ENCODE measurements at places on chromosomes 6 and 20.

GRCh38 chr6:101509536-101509935 is 116.0 kb downstream of the GRIK2 start:
- no peak for DNase-seq

DNA sequence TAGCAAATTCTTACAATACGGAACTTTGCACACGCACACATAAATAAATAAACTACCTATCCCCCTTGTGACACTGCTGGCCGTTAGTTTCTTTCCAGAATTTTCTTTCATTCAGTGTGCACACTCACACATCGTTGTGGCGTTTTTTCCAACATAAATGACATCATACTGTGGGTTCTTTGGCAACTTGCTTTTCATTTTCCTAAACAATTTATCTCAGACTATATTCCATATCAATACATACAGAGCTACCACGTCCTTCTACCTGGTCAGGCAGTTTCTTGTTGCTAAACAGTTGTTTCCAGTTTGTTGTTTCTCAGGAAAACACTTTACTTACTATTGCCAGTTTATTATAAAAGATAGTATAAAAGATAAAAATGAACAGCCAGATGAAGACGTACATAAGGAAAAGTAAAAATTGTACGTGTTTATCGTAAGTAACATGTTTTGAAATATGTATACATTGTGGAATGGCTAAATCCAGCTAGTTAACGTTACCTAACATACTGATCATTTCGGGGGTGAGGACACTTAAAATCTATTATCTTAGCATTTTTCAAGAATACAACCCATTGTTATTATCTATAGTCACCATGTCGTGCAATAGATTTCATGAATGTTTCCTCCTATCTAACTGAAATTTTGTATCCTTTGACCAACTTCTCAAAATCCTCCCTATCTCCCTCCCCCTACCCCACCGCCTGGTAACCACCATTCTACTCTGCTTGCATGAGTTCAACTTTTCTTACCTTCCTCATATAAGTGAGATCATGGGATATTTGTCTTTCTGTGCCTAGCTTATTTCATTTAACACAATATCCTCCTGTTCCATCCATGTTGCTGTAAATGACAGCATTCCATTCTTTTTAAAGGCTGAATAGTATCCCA is 1.2 kb upstream of the TP53RK start:
- no peak for DNase-seq

GRCh38 chr20:46172455-46172854 is 54.3 kb downstream of the CD40 start:
- DNase-seq = no peak

- DNase-seq = no peak
These were observed 94.4 kb upstream of the MAP7 start for GRCh38 chr6:136644597-136644952.

GRCh38 chr20:53126185-53126584 is 154.0 kb downstream of the TSHZ2 start:
- DNase-seq = no peak

DNA sequence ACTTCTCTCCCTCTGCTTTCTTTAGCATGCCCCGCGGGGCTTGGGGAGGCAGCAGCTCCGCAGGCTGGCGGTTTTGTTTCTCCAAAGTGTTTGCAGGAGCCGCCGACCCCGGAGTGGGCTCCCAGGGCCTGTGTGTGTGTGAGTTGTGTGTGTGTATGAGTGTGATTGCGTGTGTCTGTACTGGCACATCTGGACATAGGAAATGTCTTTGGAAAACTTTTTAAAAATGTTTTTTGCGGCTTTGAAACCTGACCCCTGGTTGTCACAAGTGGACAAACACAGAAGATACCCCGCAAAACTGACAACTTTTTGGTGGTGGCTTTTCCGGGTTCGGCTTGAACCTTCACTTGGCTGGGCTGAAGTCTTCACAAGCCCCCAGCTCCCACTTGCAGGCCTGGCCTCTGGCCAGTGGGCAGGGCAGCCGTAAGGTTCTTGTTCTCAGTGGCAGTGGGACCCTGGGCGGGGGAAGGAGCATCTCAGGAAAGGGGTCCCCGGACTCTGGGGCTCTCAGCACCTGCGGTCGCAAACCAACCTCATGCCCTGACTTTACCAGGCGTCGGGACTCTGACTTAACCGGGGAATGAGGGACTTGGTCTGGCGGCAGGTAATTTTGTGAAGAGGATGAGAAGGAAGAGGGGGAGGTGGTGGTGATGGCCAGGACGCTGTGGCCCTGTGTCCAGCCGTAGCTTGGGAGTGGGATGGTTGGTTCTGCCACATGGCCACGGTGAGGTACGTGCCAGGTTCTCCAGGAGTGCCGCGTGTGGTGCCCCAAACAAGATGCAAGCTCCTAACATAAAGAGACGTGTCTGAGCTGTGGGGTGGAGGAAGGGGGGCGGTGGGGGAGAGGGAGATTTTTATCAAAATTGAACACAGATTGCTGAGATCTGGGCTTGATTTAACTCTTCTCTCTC is 619 bp downstream of the DAAM2 start:
- DNase-seq = no peak

DNA sequence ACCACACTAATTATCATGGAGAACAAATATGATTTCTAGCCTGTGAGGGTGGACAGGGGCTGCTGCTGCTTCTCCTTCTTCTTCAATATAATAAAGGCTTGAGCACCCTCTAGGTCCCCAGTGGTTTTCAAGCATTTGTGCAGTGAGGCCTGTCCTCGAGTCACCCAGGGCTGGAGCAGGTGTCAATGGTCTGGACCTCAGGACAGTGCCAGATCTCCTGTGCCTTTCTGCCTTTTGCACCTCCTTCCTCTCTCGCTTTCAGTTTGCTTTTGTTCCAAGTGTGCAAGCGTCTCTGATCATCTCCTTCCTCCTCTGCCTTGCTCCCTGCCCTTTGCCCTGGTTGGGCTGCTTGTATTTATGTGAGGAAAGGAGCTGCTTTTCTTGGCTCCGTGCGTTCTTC is 152.2 kb upstream of the SYNDIG1 start:
- no peak for DNase-seq

- no peak for DNase-seq
These were observed 105.9 kb downstream of the MYB start for GRCh38 chr6:135286962-135287538.

DNA sequence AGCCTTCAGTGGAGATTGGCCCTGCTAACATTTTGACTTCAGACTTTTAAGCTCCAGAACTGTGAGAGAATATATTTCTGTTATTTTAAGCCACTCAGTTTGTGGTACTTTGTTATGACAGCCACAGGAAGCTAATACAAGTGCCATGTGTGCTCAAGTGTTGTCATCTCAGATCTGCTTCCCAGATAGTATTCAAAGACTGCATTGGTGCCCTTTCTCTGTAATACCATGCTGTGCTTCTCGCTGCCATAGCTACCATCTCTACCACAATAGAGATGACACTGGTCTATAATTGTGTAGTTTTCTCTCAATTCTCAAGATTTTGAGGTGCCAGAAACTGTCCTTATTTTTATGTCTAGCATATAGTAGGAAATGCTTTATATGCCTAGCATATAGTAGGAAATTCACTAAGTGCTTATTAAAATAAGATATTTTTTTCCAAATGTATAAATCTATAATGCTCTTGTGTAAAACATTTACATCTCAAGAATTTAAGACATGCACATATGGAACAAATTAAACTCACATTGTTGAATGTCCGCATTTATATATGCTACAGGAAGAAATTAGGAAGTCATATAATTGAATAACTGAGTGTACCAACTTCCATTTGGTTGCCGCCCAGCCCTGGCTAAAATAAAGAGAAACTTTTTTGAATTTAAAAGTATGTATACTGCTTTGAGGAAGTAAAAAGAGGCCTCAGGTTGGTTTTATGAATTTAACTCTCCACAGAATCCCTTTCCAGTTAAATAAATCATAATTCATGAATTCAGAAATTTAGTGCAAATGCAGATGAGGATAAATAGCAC is 77.6 kb downstream of the TPBG start:
- DNase-seq = no peak

GRCh38 chr6:42418724-42419123 is 33.0 kb downstream of the TRERF1 start:
- DNase-seq = no peak

- no peak for DNase-seq
These were observed 113.5 kb downstream of the CDYL start for GRCh38 chr6:4889701-4890100.

DNA sequence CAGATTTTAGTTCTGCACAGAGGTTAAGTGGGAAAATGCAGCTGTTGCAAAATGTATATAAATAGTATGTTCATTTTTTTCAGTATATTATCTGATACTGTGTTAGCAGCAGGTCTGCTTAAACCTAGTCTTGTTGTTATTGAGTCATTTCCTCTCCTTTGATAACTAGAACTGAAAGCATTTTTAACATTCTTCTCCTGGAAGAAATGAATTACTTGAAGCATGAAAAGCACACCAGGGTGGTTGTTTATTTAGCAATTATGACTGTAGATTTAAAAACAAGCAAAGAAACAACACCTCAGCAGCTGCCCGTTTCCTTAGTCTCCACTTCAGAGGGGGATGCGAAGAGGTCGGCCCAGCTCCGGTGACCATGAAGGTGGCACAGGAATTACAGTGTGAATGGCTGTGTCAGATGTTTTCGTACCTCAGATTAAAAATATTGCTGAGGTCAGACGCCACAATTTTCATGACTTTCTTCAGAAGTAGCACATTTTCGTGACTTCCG is 53.5 kb downstream of the GOPC start:
- no peak for DNase-seq

- DNase-seq = peak; percentile 44
These were observed 197.0 kb downstream of the UTRN start for GRCh38 chr6:144482142-144482541.

DNA sequence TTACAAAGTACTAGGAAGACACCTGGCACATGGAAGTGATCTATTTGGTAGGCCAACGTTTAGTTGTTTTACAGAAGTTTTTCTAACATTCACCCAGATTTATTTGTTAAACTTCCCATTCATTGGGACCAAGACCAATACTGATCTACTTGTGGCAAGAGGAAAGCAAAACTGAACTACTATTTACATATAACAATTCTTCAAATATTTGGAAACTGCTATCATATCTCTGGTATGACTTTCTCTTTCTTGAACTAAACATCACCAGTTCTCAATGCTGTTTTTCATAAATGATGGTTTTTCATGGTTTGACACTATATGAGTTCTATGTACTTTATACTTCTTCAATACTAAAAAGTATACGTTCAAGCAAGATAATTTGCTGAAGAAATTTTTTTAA is 189.2 kb downstream of the ASCC3 start:
- DNase-seq = no peak

DNA sequence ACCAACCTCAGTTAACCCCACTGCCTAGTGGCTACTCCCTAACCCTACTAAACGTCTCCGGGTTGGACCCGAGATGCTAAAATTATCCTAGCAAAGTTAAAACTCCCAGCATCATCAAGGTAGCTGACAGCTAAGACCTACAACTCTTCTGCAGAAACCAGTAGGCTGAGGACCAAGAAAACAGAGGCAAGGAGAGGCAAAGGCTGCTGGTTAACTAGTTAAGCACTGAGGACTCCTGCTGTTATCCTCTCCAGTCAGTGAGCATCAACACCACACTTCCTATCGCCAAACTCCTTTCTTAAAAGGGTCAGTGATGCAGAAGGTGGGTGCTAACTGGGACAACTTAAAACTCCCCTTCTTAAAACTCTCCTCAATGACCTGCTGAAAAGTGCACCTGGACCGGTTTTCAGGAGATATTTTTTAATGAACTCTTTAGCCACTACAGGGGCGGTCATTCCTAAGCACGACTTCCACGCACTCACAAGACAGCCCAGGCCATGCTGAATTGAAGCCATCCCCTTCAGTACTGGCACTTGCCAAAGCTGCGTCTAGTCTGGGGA is 1.7 kb downstream of the TRERF1 start:
- no peak for DNase-seq

- no peak for DNase-seq
These were observed 179.4 kb upstream of the OLIG3 start for GRCh38 chr6:137673603-137674002.

DNA sequence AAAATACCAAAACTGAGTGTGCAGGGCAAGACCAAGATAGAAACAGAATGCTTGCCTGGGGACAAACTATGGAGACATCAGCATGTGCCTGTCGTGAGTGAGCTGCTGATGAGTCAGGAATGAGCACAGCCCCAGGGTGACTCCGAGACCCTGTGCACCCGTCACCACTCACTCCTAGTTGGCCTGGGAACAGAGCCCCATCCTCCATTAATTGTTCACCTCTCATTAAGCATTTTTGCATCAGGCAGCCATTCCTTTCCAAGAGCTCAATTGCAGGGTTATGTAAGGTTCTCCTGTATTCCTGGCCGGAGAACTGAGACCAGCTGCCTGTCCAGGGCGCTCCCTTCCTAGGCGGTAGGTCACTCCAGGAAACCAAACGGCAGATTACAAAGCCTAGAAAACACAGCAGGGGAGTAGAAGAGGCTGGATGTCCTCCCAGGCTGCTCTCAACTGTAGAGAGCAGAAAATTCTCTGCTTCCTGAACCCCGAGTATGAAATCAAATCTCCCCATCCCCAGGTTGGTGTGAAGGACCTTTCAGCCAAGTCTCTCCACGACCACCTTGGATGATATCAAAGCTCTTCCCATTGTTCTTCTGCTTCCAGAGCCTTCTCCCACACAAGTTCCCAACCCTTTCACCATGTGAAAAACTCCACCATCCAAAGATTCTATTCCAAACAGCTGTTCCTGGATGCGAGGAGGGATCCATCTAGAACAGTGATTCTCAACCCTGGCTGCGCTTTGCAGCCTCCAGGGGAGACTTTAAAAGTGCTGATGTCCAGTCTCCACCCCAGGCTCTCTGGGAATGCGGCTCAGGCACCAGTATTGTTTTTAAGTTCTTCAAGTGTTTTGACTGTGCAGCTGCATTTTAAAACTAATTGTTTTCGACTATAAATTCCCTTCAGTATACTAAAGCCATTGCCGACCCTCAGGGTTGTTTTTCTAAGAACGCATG is 532.6 kb upstream of the JARID2 start:
- DNase-seq = no peak

- no peak for DNase-seq
These were observed 73.6 kb upstream of the TRAF3IP2 start for GRCh38 chr6:111679126-111679858.

DNA sequence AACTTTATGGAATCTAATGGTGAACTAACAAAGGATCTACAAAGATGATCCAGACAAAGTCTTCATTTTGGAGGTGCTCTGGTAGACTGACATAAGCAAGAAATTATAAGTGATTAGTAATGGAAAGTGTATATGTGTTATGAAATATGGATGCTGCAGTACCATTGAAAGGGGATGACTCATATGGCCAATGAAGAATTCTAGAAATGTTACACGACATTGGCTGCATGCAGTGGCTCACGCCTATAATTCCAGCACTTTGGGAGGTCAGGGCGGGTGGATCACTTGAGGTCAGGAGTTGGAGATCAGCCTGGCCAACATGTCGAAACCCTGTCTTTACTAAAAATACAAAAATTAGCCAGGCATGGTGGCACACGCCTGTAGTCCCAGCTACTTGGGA is 23.5 kb downstream of the CFAP206 start:
- no peak for DNase-seq

DNA sequence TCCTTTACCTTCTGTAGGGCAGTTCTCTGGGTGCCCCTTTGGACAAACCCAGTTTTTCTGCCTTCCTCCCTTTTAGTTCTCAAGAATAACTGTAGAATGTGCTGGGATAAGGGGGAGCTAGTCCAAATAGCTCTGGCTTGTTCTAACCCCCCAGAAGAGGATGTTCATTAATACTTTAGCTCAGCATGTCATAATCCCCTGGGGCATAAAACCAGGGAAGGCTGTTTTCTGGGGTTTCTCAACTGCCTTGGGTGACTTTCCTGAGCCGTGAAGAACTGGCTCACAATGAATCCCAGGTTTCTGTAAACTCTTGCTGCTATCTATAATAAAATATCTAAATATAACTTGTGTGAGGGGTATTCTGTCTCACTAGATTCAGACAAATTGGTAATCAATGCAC is 44.5 kb upstream of the RNF217 start:
- no peak for DNase-seq
